ENCODE measurements at places on chromosomes 7 and 10.

DNA sequence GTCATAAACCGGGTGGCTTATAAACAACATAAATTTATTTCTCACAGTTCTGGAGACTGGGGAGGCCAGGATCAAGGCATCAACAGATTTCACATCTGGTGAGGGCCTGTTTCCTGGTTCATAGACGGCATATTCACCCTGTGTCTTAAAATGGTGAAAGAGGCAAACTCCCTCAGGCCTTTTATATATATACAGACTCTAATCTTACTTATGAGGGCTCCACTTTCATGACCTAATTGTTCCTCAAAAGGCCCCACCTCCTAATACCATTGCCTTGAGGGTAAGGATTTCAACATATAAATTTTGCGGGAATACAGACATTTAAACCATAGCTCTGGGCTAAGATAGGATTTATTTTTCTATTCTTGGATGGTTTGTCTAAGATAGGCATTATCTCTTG, 187.2 kb downstream of the PPP1R3A start:
- no peak for DNase-seq

GRCh38 chr7:28052933-28053332, 127.7 kb downstream of the JAZF1 start:
- no peak for DNase-seq

- no peak for DNase-seq
Observed at GRCh38 chr10:120555842-120556532, 99.0 kb downstream of the PLPP4 start.

DNA sequence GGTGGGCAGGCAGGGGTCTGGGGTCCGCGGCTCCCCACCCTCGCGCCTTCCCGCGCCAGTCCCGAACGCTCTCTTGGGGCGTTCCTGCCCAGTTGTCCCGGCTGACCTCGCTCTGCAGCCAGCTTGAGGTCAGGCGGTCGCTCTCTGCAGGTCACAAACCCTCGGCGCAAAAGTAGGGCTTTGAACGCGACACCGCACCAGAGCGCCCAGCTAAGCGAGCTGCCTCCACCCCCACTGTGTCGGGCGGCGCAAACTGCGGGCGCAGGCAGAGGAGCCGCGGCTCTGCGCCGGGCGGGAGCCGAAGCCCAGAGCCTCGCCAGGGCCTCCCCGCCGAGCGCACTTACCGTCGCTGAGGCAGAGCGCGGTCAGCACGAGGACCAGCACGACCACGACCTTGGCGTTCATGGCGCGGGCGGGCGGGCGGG, 284 bp downstream of the CXCL12 start:
- no peak for DNase-seq

- no peak for DNase-seq
Observed at GRCh38 chr10:57919864-57920263, 347.8 kb downstream of the IPMK start.

DNA sequence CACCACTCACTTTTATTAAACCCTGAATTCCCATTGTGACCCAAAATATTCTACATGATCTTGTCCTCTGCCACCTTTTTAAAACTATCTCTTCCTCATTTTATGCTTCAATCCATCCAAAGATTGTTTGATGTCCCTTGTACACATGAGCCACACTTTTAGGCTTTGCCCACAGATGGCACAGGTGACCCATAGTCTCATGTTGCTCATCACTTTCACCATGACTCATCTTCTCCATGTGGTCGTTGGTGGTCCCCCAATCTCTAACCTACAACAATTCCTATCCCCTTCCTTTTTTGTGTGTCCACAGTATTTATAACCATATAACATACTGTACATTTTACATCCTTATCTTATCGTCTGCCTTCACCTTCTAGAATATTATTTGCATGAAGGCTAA, 271.5 kb upstream of the ZWINT start:
- no peak for DNase-seq

- DNase-seq, result no peak
Observed at GRCh38 chr7:132213583-132213982, 362.7 kb downstream of the PLXNA4 start.

DNA sequence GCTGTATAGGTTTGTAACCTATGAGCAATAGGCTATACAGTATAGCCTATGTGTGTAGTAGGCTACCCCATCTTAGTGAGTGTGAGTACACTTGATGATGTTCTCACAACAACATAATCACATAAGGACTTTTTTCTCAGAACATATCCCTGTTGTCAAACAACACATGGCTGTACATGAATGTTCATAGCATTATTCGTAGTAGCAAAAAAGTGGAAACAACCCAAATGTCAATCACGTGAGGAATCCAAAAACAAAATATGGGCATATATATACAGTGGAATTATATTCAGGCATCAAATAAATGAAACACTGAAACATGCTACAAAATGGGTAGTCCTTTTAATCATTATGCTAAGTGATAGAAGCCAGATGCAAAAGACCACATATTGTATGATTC, 31.1 kb downstream of the CCDC172 start:
- DNase-seq, result no peak

GRCh38 chr7:133354546-133355324, 101.9 kb downstream of the EXOC4 start:
- DNase-seq, result no peak

DNA sequence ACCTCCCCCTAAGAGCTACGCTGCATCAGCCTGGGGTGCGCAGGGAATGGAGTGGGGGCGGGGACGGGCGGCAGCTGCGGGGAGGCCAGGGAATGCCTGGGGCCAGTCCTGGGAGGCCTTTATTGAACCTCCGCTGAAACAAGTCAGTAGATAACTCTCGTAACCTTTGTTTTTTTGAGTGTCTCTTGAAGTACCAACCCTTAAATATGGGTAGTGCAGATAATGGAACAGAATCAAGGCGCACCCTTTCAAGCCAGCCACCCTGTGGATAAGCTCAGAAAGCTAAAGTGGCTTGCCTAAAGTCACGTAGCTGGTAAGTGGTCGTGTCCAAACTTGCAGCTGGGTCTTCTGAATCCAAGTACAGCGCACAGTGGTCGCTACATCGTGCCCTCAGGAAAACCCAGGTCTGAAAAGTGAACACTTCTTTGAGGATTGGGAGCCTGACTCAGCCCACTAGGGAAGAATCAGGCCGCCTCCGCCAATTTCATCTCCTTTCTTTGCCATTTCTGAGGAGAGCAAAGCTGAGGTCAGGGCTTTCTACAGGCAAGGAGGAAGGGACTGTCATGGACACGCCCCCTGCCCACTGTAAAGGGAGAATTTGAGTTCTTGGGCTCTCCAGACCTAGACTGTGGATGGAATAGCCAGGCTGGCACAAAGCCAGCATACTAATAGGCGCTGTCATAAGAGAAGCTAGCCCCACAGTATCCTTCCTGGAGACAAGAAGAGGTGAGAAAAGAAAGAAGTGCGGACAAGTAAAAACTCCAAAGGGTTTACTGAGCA, 3.2 kb upstream of the EGR2 start:
- DNase-seq, result no peak

GRCh38 chr7:94974423-94974822, 67.0 kb downstream of the PPP1R9A start:
- DNase-seq, result no peak

DNA sequence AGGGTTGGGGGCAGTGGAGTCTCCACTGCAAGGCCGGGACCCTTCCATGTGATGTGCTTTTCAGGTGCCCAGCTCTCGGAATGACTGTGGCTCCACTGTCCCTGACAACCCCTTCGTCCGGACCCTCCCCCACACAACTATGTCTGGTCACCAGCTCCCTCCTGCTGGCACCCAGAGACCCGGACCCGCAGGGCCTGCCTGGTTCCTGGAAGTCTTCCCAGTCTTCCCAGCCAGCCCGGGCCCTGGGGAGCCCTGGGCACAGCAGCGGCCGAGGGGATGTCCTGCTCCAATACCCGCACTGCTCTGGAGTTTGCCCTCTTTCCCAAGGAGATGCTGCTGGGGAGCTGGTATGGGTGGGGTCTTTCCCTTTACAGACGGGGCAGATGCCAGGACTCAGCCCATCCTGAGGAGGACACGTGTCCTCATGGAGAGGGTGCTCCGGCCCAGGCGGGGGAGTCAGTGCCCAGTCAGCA, 5.5 kb downstream of the ATP6V0E2 start:
- DNase-seq, result no peak

DNA sequence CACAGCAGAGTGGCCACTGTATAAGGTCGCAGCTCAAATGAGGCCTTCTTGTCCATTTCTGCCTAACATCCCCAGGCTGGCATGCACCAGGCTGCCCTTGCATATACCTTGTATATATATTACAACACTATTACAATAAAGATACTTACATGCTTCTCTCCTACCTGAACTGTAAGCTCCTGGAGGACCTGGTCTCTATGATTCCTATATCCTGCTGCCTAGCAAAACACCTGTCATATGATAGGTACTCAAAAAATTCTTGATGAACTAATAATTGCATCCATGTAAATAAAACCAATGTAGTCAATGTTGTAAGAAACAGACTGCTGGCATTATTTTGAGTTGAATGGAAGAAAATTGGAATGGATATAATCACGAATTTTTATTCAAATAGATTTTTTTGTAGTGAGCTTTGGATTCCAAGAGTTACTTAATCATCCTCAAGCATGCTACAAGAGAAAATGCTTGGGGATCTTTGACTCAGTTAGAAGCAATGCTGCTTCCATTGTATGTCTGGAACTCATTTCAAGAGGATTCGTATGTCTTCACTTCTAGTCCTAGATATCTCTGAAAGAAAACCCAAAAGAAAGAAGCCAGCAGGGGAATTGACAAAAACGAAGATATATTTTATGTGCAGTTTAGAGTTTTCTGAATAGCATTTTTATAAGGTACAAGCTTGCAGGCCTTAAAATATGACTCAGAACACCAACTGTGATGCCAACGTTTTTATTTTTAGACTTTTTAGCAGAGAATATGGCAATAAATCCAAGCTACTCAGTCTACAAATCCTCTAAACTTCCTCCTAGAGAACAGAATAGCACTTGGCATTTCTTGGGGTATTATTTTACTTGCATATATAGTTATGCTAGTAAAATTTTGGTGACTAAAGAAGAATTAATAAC, 53.1 kb downstream of the OSBPL3 start:
- peak; percentile 63 for DNase-seq

GRCh38 chr7:50356212-50356944, 51.9 kb downstream of the IKZF1 start:
- no peak for DNase-seq

DNA sequence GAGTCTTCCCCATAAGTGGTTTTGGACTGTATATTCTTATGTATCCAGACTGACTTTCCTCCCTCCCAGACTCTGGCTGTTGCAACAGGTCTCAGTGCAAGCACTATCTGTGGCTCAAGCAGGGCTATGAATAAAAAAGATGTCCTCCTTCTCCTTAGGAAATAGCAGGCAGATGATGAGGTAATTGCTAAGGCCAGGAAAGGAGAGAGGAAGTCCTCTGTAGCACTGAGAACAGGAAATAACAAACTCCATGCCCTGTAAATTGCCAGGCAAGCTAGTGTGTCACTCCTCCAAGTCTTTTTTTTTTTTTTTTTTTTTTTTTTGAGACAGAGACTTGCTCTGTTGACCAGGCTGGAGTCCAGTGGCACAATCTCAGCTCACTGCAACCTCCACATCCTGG, 900.1 kb downstream of the TYW1 start:
- no peak for DNase-seq

- DNase-seq, result no peak
Observed at GRCh38 chr10:91341686-91342085, 68.5 kb upstream of the HECTD2 start.

DNA sequence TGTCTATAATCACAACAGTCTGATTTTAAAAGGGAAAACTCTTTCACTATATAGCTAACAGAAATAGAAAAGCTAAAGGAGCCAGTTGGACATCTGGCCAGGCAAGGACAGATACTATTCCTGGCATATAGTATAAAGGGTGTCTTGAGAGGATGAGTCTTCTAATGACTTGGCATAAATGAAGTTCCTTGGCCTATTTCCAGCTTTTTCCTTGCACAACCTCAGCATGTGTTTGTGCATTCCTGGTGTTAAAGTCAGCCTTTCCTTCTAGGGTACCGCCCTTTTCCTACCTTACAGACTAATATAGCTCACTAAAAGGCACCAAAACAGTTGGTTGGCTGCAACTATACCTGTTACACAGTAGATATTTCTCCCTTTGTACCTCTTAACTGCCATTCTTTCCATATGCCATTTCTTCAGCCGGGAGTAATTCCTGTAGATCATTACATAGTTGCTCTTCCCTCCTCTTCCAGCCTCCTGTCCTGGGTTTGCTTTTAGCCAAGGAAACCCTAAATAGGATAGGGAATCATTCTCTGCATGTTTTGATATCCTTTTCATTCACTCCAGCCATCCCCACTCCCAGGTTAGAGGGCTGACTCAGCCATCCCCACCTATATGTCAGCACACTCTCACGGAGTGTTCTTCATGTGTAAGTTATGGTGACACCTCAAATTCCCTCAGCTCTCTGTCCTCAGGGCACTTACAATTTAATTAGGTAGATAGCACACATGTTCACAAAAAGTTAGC, 102.1 kb upstream of the MDFIC start:
- peak; percentile 69 for DNase-seq

- DNase-seq, result no peak
Observed at GRCh38 chr10:95469676-95470075, 91.5 kb downstream of the SORBS1 start.

DNA sequence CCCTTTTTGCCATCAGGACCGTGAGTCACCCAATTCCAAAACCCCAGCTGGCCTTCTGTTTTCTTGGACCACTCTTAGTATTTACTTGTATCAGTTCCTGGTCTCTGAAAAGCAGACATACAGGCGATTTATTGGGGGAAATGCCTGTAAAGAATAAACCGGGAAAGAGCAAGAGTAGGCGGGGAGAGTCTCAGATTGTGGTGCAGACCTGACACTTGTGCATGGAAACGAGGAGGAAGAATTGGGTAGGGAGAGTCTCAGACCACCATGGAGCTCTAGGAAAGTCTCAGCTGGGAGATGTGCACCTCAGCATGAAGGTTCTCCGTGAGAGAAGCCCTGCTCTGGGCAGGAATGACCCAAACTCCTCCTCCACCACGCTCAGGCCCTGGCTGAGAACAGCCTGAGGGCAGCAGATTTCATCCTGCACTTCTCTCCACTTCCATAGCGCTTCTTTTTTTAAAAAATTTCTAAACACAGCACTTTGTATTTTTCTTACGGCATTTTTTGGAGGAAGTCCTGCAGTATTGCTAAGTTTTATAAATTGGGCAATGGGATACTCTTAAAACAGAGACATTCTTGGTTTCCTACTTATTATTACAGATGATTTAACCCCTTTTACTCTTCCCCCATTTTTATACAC, 6.1 kb upstream of the TASOR2 start:
- DNase-seq, result no peak

All from amniotic stem cell (primary cell).